Activated T-helper 1 cell treated with anti-CD3 and anti-CD28 coated beads, Interleukin-12 subunit alpha, Interleukin-12 subunit beta, Interleukin-2, Interleukin-4 antibody, amounts not matched to agents 30 ng/mL and 10 ng/mL and 1 ng/mL, durations not matched to agents 14 hours and 24 hours and 36 hours (primary cell): ENCODE measurements at places on chromosomes 13 and 19. TPM values are rescaled to one million over a fixed set of nuclear protein-coding genes. Genes with fewer than 3 reads are reported as not detected.

The NAPSA gene
- 15.8 and 16.4 TPM in 2 replicates for total RNA-seq

The NEK3 gene
- total RNA-seq, result 10.5 and 12.0 TPM in 2 replicates

The C19orf67 gene
- 0.67 and 1.1 TPM in 2 replicates for total RNA-seq

The MCEMP1 gene
- total RNA-seq, result not detected in 2 replicates

The ZNF546 gene
- 6.1 and 7.1 TPM in 2 replicates for total RNA-seq

The CYP2A7 gene
- not detected in 2 replicates for total RNA-seq

The KLHL1 gene
- not detected in 2 replicates for total RNA-seq

The ZNF225 gene
- total RNA-seq, result 3.8 and 5.0 TPM in 2 replicates

The ZNF724 gene
- total RNA-seq, result 12.1 and 14.1 TPM in 2 replicates

The ANKRD24 gene
- total RNA-seq, result 0.49 and 0.54 TPM in 2 replicates

The GSX1 gene
- total RNA-seq, result not detected in 2 replicates

The ARID3A gene
- 32.5 and 35.0 TPM in 2 replicates for total RNA-seq

The C1QTNF9B gene
- total RNA-seq, result not detected in 2 replicates

The DCT gene
- total RNA-seq, result not detected in 2 replicates

The OXGR1 gene
- not detected in 2 replicates for total RNA-seq

The OR7D2 gene
- total RNA-seq, result 0.44 TPM in 2 replicates

The MZF1 gene
- total RNA-seq, result 19.6 and 21.6 TPM in 2 replicates

The CPAMD8 gene
- total RNA-seq, result 0.18 TPM in 1 of 2 replicates, not detected in the other

The ZNF534 gene
- not detected in 2 replicates for total RNA-seq

The CLEC17A gene
- 0.13 TPM in 1 of 2 replicates, not detected in the other for total RNA-seq

The C19orf18 gene
- total RNA-seq, result not detected in 2 replicates

The PRR19 gene
- 1.0 and 1.4 TPM in 2 replicates for total RNA-seq

The OR7C1 gene
- not detected in 2 replicates for total RNA-seq

The NRTN gene
- total RNA-seq, result 0.23 and 0.44 TPM in 2 replicates

The ASF1B gene
- 76.3 and 77.4 TPM in 2 replicates for total RNA-seq

The LILRA1 gene
- total RNA-seq, result not detected in 2 replicates

The PSG6 gene
- not detected in 2 replicates for total RNA-seq

The KIR3DL2 gene
- total RNA-seq, result 0.65 and 1.1 TPM in 2 replicates

The SYNGR4 gene
- total RNA-seq, result 0.61 TPM in 1 of 2 replicates, not detected in the other
